Fibroblast of upper back skin (primary cell): ENCODE measurements at places on chromosomes 2 and 18.
A peak's percentile ranks its signal among the peaks of the same experiment; 100 is the strongest.

DNA sequence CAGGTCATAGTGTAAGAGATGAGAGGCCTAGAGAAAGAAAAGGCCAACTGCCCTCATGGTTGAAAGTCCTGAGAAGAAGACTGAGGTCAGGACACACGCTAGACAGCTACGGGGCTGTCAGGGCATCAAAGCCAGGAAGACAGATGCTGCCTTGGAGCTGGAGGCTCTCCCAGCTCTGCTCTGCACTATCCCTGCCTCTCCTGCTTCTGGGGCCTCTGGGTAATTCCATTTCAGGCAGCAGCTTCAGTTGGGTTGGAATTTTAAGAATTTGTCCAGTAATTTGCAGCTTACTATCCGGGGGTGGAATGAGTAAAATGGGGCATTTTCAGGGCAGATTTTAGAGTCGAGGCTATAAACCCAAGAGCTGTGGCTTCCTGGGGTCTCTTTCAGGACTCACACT lies 76.2 kb upstream of the CTAGE1 start:
- DNase-seq, result peak; percentile 83

DNA sequence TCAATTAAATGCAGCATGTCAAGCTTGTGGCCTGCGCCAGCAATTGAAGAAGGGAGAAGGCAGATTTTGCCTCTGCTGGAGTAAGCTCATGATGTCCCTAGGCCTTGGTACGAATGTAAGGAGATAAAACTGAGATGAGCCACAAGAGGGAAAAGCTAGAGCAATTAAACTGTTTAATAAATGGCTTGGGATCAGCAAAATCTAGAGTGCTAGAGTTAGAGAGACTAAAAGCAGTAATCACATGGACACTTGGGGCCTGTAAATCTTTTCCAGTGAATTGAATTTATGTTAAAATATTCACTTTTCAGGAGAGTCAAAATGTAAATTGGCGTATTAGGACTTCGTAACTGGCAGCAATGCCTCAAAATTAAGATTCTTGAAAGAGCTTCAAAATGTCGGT lies 86.2 kb downstream of the CDK15 start:
- no peak for DNase-seq

GRCh38 chr2:202780514-202781021 lies 91.0 kb downstream of the ICA1L start:
- peak; percentile 31 for DNase-seq

GRCh38 chr2:151855111-151855510 lies 26.9 kb upstream of the ARL5A start:
- no peak for DNase-seq

- no peak for DNase-seq
These were observed 638 bp downstream of the ST3GAL5 start for GRCh38 chr2:85888020-85888683.

- DNase-seq, result no peak
These were observed 40.1 kb downstream of the GTF3C3 start for GRCh38 chr2:196759378-196759706.

DNA sequence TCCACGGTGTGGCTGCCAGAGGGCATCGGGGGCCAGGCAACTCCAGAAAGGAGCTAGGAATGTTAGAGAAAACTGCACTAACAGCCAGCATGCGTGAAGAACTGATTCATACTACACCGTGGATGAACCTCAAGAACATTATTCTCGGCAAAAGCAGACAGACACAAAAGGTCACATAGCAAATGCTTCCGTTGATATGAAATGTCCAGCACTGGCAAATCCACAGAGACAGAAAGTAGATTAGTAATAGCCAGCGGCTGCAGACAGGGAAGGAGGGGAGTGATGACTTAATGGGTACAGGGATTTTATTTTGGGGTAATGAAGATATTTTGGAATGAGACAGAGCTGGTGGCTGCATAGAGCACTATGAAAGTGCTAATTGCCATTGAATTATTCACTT lies 37.4 kb downstream of the SCTR start:
- peak; percentile 40 for DNase-seq

DNA sequence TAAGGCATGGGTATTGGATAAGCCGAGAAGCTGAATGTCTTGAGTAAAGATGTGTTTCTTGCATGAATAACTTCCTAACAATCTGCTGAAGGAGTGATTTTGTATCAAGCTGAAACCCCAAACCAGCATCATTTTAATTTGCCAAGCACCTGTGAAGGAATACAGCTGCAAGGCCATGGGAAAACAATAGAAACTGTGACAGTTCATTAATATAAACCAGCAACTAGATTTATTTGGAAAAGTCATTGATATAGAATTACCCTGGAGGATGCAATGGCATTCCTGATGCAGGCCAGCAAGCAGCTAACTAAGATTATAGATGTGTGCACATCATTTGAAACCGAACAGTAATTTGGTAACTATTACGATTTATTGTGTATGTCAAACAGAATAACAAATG lies 155.7 kb upstream of the TCF4 start:
- DNase-seq, result no peak
